Activated CD8-positive, alpha-beta T cell treated with anti-CD3 and anti-CD28 coated beads, Interleukin-2, amount 10 ng/mL, durations not matched to agents 7 days and 5 days (primary cell): ENCODE measurements at places on chromosomes 5 and 9. TPM values are rescaled to one million over a fixed set of nuclear protein-coding genes. Genes with fewer than 3 reads are reported as not detected.

The SGCD gene
- total RNA-seq, result not detected

The GARIN3 gene
- not detected for total RNA-seq

The BTNL9 gene
- total RNA-seq, result not detected

The ALDH1A1 gene
- not detected for total RNA-seq

The OGN gene
- not detected for total RNA-seq

The ZNF189 gene
- 9.7 TPM for total RNA-seq

The IFNA14 gene
- not detected for total RNA-seq

The TEX48 gene
- 1.7 TPM for total RNA-seq

The IL13 gene
- total RNA-seq, result 1.4 TPM
